ENCODE measurements at places on chromosomes 2 and 18. TPM values are rescaled to one million over a fixed set of nuclear protein-coding genes. Genes with fewer than 3 reads are reported as not detected.

The ALK gene
- total RNA-seq, result not detected

DNA sequence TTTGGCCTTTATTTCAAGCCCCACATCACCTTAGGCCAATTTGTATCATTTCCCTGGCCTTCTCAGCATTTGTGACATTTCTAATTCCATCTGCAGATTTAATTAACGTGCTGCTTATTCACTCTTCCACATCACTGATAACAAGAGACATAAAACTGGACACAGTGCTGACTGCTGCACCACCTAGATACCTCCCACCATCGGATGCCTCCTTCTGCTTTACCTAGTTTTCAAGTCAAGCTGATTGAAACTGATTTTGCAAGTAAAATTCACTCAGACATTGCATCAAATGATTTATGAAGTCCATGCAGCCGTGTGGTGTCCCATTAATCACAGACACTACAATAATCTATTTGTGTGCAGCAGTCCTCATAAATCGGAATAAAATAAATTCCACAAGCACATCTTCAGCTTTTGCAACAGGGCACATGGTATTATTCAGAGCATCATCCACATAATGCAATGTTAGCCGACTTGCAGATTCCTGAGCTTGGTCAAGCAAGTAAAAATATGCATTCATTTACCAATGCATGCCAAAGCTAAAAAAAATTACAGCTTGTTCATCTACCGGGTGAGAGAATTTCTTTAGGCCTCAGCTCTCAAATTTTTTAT, 15.9 kb upstream of the CRIM1 start:
- DNase-seq, result no peak

DNA sequence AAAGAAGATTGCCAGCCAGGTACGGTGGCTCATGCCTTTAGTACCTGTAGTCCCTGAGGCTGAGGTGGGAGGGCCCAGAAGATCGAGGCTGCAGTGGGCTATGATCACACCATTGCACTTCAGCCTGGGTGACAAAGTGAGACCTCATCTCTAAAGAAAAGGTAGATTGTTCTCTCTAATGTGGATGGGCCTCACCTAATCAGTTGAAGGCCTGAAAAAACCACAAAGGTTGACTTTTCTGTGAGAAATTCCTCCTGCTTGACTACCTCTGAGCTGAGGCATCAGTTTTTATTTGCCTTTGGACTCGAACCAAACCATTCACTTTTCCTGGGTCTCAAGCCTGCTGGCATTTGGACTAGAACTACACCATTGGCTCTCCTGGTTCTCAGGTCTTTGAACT, 142.1 kb upstream of the CYP26B1 start:
- DNase-seq, result no peak

DNA sequence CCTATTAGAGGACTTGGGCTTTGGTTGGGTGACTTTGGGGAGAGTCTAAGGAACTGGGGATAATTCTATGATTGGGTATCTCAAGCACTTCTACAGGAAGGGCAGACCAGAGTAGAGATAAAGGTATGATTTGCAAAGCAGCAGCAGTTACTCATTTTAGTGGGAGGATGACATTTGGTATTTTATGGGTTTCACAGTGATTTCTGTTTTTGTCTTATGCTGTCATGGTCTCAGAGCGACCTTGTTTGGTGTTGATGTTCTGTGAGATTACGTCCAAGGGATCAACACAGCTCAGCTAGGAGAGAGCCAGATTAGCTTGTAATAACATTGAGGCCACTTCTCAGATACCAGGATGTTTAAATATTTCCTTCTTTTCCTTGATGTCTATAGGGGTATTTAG, 18.2 kb downstream of the TTR start:
- DNase-seq, result no peak

DNA sequence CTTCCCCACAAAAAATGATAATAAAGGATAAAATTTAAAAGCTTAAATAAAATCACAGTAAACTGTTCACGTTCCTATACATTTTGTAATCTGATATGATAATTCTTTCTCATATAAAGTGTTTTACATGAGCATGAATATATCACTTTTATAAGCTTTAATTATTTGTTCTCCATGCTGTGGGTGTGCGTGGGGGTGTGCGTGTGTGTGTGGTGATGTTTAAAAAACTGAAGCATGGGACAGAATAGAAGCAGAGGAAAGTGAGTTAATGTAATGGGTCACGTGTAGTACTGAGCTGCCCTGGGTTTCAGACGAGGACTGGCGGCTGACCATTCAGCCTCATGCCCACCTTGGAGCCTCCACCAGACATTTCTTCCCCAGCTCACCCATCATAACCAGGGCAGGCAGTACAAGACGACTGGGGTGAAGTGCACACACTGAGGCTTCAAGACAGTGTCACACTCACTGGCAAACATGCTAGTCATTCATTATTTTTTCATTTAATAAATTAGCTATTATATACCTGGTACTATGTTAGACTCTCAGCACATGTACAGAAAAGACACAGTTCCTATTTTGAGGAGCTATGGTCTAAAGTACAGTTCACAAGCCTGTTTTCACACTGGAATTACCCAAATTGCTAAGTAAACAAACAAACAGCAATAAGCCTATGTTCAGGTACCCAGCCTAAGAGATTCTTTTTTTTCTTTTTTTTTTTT, 97.2 kb upstream of the LPIN2 start:
- DNase-seq, result no peak

DNA sequence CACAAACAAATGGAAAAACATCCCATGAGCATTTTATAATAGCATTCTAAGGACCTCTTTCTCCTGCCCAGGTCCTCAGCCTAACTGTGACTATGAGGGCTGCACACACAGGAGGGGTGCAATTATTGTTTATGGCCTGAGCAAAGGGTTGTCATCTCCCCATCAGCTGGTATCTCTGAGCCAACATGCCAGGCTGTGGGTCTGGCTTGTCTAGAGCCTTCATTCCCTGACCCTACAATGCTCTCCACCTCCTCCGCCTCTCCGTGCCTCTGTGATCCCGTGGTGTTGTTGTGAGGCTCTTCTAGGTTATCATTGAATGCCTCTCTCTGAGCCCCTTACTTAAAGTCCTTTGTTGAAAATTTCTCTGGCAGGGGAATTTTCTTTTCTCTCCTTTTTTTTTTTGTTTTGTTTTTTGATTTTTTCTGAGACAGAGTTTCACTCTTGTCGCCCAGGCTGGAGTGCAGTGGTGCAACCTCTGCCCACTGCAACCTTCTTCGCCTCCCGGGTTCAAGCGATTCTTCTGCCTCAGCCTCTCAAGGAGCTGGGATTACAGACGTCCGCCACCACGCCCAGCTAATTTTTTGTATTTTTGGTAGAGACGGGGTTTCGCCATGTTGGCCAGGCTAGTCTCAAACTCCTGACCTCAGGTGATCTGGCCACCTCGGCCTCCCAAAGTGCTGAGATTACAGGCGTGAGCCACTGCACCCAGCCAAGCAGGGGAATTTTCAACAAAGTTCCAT, 126.4 kb downstream of the SMAD7 start:
- no peak for DNase-seq

GRCh38 chr2:32496662-32497061, 131.2 kb upstream of the TTC27 start:
- no peak for DNase-seq

- DNase-seq, result no peak
Observed at GRCh38 chr2:39800752-39801151, 21.7 kb upstream of the THUMPD2 start.

The SERPINB4 gene
- not detected for total RNA-seq

DNA sequence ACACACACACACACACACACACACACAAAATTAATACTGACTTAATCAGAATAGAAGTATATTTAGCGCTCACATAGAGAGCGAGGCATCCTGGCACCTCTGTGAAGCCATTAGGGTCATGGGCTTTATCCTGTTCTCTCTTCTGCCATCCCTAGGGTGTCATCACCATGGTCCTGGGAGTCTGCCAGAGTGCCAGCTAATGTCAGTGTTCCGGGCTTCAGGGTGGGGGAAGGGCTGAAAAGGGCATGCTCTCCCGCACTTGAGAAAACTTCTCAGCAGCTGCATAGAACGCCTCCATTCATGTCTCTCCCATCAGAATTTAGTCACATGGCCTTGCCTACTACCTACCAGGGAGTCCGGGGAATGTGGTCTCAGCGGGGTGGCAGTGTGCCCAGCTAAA, 19.7 kb upstream of the DYNC2LI1 start:
- DNase-seq, result no peak

- no peak for DNase-seq
Observed at GRCh38 chr2:142714600-142714999, 162.9 kb upstream of the KYNU start.

DNA sequence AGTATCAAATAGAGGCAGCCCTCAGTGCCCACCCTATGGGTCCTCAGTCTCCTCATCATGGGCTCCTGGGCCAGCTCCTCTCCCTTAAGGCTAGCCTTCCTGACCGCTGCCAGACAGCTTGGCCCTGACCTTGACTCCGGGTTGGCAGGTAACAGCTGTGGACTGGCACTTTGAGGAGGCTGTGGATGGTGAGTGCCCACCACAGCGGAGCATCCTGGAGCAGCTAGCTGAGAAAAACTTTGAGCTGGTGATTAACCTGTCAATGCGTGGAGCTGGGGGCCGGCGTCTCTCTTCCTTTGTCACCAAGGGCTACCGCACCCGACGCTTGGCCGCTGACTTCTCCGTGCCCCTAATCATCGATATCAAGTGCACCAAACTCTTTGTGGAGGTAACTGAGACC, 19.0 kb downstream of the CAD start:
- no peak for DNase-seq

DNA sequence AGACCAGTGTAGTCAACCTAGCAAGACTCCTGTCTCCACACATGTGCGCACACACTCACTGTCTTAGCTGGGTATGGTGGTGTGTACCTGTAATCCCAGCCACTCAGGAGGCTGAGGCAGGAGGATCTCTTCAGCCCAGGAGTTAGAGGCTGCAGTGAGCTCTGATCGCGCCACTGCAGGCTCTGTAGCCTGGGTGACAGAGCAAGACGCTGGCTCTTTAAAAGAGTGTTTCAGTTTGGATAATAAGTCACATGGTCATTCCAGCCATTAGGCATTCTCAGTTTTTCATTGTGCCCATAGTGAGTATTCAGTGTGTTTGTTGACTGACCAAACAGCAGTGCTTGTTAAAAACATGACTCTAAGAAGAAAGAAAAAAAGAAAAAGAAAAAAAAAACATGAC, 31.0 kb downstream of the RAB10 start:
- no peak for DNase-seq

Data from endothelial cell of umbilical vein (primary cell).